Ovary (tissue), 10 donors: ENCODE measurements at places on chromosomes 11 and 22. TPM values are rescaled to one million over a fixed set of nuclear protein-coding genes. Genes with fewer than 3 reads are reported as not detected.

OR5A1 gene
- not detected for total RNA-seq

DNA sequence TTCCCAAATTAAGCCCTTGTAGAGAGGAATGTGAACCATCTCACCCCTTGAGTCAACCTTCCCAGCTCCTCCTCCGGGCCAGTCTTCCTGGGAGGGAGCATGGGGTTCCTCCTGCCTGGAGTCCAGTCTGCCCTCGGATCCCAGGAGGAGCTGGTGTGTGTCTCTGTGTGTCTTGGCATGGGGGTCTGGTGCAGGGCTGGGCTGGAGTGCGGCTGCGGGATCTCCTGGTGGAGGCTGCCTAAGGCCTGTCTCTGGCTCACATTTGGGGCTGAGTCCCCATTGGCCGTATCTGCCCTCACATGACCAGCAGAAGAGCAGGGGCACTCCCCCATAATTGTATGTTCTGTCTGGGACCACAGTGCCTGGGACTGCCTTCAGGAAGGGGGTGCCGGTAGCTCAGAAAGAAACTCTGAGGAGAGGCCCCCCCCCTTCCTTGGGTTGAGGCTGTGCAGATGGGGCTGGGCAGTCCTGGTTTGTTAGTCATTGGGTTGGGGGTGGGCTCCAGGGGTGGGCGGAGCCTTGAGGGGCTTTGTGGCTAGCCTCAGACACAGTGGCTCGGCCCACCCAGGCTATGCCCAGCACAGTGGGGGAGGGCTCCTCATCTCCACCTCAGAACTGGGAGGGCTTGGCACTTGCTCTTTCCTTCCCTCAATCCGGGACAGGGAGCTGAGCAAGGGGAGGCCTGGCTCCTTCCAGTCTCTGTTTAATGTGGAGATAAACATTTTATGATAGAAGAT, 2.9 kb downstream of the C1QTNF5 start:
- no peak for DNase-seq

DNA sequence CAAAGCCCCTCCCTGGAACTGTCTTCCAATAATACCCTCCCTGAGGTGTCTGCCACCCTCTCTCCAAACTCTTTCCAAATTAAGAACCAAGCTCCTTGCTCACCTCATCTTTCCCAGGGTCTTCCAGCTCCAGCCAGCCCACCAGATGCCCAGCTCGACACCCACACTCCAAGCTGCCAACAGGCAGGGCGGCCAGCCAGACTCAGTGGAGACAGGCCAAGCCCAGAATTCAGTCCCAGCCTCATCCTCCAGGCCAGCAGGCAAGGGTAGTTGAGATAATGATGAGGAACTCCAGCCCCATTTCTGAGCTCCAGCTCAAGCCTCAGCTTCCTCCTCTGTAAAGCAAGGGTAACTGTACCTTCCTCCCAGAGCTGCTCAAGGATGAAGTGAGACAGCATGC, 132.9 kb downstream of the CHST1 start:
- no peak for DNase-seq

GRCh38 chr22:46754110-46754799, 8.2 kb upstream of the TBC1D22A start:
- DNase-seq: peak; percentile 73
